T-helper 17 cell (primary cell): ENCODE measurements at places on chromosomes 5 and 9. TPM values are rescaled to one million over a fixed set of nuclear protein-coding genes. Genes with fewer than 3 reads are reported as not detected.

Gene ZNF608
- 0.16 TPM for total RNA-seq

Gene IL33
- not detected for total RNA-seq

Gene TAF1L
- not detected for total RNA-seq

Gene FBP2
- total RNA-seq = not detected

Gene PLAC8L1
- total RNA-seq = 0.94 TPM

Gene CAAP1
- total RNA-seq = 11.0 TPM

Gene IRX4
- total RNA-seq = not detected

Gene SLCO4C1
- total RNA-seq = 0.17 TPM

Gene SLC36A2
- total RNA-seq = not detected

Gene PPP3R2
- not detected for total RNA-seq

Gene PDE8B
- not detected for total RNA-seq

Gene DND1
- 1.2 TPM for total RNA-seq

Gene PCDHGA2
- not detected for total RNA-seq

Gene PCDH12
- total RNA-seq = 0.05 TPM

Gene LIX1
- not detected for total RNA-seq

Gene ANKRD20A1
- total RNA-seq = 1.7 TPM

GRCh38 chr9:94110821-94111252 lies 26.6 kb downstream of the PTPDC1 start:
- DNase-seq = no peak

- no peak for DNase-seq
These were observed 17.8 kb upstream of the IFNB1 start for GRCh38 chr9:21095561-21095960.

GRCh38 chr9:137611623-137612609 lies 6.4 kb downstream of the ARRDC1 start:
- DNase-seq = no peak

DNA sequence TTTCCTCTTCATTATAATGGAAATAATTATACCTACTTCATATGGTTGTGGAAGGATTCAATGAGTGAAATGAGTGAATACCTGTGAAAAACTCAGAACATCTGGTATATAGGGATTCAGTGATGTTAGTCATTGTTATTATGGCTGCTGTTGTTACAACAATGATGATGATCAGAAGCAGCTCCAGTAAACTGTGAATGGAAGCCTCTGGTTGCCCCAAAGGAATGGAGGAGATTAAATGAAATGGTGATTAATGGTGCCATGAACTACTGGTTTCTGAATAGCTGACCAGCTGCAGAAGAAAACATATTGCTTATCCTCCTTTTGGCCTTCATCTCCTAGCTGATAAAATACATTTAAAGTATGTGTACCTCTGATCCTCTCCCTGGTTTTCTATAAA lies 372.0 kb downstream of the ARHGEF28 start:
- DNase-seq = no peak

DNA sequence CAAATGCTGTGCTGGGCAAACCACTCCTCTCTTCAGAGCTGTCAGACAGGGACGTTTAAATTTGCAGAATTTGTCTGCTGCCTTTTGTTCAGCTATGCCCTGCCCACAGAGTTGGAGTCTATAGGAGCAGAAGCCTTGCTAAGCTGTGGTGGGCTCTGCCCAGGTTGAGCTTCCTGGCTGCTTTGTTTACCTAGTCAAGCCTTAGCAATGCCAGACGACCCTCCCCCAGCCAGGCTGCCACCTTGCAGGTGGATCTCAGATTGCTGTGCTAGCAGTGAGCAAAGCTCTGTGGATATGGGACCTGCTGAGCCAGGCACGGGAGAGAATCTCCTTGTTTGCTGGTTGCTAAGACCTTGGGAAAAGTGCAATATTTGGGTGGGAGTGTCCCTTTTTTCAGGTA lies 314.9 kb downstream of the NNT start:
- DNase-seq = no peak

GRCh38 chr9:113559834-113560800 lies 96.6 kb downstream of the RGS3 start:
- no peak for DNase-seq

- no peak for DNase-seq
These were observed 18.2 kb downstream of the FAF2 start for GRCh38 chr5:176466245-176466871.

- DNase-seq = no peak
These were observed 74.0 kb downstream of the KCNN2 start for GRCh38 chr5:114435885-114436299.

DNA sequence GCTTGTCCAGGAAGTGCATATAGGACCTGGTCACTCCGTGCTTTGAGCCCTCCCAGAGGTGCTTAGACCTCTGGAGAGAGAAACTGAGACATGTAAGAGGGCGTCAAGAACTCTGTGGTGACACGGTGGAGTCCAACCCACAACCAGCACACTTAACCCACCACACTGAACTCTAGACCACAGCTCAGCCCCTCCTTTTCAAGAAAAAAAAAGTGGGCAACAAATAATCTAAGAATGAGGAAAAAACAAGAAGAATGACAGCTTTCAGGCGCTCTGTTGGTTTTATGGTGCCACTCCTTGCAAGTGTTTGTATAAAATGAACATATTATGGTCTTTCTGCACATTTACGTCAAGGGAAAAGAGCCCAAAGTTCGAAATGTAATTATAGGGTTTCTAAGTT lies 50.2 kb upstream of the SNAPC3 start:
- no peak for DNase-seq

- DNase-seq = no peak
These were observed 96.3 kb upstream of the RANBP3L start for GRCh38 chr5:36397901-36398536.

DNA sequence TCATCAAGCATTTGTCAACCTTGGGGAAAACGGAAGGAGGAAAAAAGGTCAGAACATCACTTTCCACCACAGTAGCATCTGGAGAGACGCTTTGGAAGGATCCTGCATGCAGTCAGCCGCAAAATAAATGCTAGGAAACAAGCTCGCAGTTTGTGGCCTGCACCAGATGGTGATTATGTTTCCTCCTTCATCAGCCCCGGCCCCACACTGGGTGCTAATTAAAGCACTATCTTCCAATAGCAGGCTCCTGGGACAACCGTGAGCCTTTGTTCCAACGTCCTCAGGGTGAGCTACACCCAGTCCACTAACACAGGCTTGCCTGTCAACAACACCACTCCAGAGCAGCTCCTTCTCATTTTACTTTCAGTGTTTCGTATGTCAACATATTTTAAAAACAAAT lies 64.0 kb downstream of the RNF130 start:
- DNase-seq = no peak

GRCh38 chr9:15509931-15510788 lies 610 bp downstream of the PSIP1 start:
- peak; percentile 63 for DNase-seq

DNA sequence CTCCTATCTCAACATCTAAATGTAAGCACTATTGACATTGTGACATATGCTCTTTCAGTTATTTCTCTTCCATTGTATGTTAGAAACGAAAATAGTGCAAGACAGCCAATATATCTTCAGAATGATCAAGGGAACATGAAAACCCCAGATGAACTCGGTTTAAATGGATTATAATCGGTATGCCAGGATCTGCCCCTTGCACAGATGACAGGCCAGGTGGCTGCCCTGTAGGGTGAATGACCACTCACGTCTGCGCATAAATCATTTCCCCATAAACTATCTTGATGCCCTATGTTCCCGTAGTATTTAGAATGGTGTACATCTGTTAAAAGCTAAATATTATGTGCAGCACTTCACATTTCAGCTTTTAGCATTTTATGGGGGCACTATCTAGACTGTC lies 69.7 kb upstream of the RANBP3L start:
- DNase-seq = no peak

- no peak for DNase-seq
These were observed 2.8 kb downstream of the TENT4A start for GRCh38 chr5:6715758-6716628.

GRCh38 chr9:126853667-126854066 lies 6.8 kb upstream of the ZBTB34 start:
- DNase-seq = no peak

DNA sequence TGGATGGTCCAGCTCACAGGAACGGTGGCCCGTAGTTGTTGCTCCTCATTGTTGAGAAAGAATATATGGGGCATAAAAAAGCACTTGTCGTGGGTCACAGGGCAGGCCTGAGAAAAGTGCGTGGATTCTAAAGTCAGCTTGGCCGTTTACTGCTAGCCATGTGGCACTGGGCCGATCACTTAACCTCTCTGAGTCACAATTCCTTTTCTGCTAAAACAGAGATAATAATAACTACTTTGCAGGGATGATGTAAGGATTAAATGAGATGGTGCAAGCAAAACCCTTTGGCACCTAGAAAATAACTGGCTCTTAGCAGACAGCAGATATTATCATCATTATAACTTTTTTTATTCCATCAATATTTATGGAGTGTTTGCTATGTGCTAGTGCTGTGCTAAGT lies 579.7 kb downstream of the CCDC171 start:
- DNase-seq = no peak

GRCh38 chr5:90022711-90023053 lies 386.9 kb downstream of the CETN3 start:
- DNase-seq = no peak

GRCh38 chr9:123191260-123191659 lies 77.1 kb downstream of the STRBP start:
- no peak for DNase-seq

- no peak for DNase-seq
These were observed 95.5 kb upstream of the PHYKPL start for GRCh38 chr5:178327931-178328711.

DNA sequence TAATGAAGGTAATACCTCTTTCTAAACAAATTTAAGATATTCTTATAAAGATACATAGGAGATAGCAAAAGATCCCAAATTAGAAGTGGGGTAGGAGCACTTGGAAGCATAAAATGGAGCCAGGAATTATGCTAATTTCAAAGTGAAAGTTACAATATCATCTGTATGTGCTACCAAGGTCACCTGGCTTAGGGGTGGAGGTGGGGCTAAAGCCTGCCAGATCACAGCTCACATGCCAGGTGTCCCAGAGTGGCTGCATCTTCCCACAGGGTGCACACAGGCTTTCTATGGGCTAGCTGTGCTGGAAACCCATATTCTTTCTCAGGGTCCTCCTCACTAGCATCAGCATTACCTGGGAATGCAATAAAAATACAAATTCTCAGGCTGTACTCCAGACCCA lies 118.2 kb upstream of the TXNDC8 start:
- DNase-seq = no peak

DNA sequence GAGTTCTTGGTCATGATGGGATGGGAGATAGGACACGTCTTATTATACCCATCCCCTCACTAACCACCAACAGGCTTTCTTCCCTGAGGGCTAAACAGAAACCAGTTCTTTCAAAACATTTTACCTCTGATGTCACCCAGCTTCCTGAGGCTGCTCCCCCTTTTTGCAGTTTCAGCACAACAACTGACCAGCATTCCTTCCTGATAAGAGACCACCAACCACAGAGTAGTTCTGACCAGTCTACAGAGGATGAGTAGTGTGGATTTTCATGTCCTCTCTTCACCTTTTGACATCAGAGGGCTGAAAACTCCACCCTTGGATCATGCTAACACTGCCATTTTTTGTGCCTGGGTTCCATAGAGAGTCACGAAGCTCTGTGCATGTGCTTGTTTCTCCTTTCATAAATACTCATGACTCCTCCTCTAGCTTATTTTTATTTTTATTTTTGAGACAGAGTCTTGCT lies 82.6 kb downstream of the OSTF1 start:
- DNase-seq = no peak

DNA sequence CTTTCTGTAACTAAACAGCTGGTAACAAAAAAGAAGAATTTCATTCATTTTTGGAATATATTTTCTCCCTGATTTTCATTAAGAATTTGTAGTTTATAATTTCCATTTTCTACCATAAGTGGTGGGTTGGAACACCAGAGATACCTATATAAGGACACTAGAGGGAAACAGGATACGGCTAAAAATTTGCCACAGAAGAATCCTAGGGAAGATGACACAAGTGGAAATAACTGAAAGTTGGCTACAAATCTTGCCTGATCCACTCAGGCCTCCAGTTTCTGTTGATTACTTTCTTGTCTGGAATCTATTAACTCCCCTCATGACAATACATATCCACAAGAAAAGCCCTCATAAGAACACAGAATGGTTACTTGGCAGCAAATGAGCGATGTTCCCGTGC lies 46.8 kb downstream of the FREM1 start:
- no peak for DNase-seq

- DNase-seq = no peak
These were observed 3.1 kb upstream of the UNC13B start for GRCh38 chr9:35158501-35159280.

DNA sequence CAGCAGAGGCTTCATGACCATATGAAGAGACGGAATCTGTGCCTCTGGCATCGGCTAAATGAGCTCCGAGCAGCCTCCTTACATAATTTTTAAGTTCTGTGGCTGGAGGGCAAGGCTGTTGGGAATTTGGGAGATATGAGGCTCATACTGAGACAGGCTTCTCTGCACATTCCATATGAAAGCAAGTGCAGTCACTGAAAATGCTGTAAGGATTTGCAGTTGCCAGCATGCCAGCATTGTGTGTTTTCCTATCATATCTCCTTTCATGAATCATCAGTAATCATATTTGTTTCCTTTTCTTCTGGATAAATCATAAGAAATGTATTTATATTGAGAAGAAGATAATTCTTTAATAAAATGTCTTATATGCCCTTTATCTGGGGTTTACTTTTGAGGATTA lies 775.4 kb downstream of the SEMA5A start:
- DNase-seq = no peak

- no peak for DNase-seq
These were observed 143.8 kb upstream of the VLDLR start for GRCh38 chr9:2477755-2478154.

- no peak for DNase-seq
These were observed 332.4 kb upstream of the EFNA5 start for GRCh38 chr5:108003178-108003577.

- DNase-seq = no peak
These were observed 92.8 kb upstream of the LRRTM2 start for GRCh38 chr5:138967791-138968448.

DNA sequence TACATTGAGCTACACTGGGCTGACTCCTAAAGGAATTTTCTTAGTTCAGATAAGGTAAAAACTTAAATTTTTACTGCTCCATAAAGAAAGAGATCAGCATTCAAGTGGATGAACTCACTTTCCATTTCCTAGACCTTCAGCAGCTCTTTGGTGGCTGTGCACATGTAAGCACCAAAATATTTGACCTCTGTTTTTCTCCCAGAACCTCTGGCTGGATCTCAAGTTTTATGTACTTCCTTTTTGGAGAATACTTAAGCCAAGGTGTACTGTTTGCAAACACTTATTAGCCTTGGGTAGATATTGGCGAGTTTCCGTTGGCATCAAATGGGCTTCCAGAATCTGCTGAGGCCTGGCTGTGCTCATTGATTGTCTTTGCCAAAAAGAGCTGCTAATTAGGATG lies 10.3 kb downstream of the TNC start:
- no peak for DNase-seq

GRCh38 chr9:124495126-124496074 lies 11.8 kb downstream of the NR5A1 start:
- no peak for DNase-seq

- DNase-seq = no peak
These were observed 36.6 kb downstream of the SLC46A2 start for GRCh38 chr9:112853882-112854585.

DNA sequence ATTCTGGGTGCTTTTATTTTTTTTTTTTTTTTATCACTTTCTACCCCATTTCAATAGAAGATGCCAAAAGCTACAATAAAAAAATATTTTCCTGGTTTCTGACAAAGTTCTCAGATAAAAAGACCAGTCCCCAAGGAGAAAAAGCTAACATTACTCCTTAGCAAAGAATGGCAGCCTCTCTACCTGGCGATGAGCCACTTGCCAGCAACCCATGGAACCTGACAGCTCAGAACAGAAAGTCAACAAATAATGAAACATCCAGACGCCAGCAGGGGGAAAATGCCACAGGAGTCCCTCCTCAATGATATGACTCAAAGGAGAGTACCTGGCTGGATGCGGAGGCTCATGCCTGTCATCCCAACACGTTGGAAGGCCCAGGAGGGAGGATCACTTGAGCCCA lies 123.2 kb downstream of the MYO10 start:
- no peak for DNase-seq
